Kidney (tissue), 22 donors: ENCODE measurements at places on chromosomes 3 and 15. TPM values are rescaled to one million over a fixed set of nuclear protein-coding genes. Genes with fewer than 3 reads are reported as not detected.

CCR1 gene
- 7.4 TPM for polyA plus RNA-seq

LRRN1 gene
- polyA plus RNA-seq, result 0.41 TPM

SNRPN gene
- polyA plus RNA-seq, result 411 TPM

HIGD2B gene
- polyA plus RNA-seq, result not detected

LMOD3 gene
- polyA plus RNA-seq, result 0.28 TPM

XCR1 gene
- not detected for polyA plus RNA-seq

NDN gene
- polyA plus RNA-seq, result 29.5 TPM

FSTL1 gene
- polyA plus RNA-seq, result 31.1 TPM

BRK1 gene
- 308 TPM for polyA plus RNA-seq

SHC4 gene
- 0.47 TPM for polyA plus RNA-seq
